ENCODE measurements at places on chromosomes 6 and 20.

- DNase-seq: no peak
Observed at GRCh38 chr6:117555882-117556498, 46.3 kb downstream of the GOPC start.

GRCh38 chr6:41682497-41683272 is 44.4 kb downstream of the MDFI start:
- DNase-seq: no peak

DNA sequence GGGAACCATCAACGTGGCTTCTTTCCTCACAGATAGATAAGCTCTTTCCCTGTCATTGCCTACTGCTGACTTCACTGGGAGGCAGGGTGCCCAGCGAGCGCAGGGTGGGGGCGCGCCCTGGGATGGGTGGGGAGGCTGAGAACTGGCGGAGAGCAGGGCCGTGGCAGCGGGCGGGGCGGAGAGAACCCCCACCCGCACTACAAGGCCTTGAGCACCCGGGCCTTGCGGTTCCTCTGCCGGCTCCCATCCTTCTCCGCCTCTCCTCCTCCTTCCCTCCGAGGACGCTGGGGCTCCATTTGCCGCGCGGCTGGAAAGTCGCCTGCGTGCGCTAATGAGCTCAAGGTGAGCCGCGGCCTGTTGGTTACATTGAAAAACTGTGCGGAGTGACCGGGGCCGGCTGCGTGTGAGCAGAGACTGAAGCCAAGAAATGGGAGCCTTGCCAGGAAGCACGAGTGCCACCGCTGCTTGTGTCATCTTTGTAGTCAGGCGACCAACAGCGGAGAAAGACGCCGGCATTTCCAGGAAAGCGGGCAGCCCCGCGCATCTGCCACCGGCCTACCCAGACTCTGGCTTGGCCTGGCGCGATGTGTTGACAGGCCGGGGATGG is 963.5 kb upstream of the SLC35B3 start:
- DNase-seq: no peak

DNA sequence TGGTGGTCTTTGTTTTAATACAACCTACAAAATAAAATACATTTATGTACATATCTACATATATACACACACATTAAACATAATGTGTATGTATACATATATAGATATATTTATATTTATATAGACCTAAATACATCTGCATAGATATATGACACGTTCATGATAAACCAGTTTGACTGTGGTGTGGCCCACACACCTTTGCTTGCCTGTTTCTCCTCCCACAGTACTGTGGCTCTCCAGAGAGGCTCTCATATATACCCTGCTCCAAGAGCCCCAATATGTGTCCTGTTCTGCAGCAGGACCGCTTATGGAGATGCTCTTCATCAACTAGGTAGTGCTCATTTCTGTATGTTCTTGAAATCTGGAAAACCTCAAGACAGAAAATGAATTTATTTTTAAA is 207.0 kb downstream of the KCNQ5 start:
- DNase-seq: no peak

GRCh38 chr6:162631546-162631945 is 96.0 kb downstream of the PRKN start:
- DNase-seq: no peak

GRCh38 chr20:50049442-50050026 is 63.4 kb downstream of the UBE2V1 start:
- DNase-seq: no peak

DNA sequence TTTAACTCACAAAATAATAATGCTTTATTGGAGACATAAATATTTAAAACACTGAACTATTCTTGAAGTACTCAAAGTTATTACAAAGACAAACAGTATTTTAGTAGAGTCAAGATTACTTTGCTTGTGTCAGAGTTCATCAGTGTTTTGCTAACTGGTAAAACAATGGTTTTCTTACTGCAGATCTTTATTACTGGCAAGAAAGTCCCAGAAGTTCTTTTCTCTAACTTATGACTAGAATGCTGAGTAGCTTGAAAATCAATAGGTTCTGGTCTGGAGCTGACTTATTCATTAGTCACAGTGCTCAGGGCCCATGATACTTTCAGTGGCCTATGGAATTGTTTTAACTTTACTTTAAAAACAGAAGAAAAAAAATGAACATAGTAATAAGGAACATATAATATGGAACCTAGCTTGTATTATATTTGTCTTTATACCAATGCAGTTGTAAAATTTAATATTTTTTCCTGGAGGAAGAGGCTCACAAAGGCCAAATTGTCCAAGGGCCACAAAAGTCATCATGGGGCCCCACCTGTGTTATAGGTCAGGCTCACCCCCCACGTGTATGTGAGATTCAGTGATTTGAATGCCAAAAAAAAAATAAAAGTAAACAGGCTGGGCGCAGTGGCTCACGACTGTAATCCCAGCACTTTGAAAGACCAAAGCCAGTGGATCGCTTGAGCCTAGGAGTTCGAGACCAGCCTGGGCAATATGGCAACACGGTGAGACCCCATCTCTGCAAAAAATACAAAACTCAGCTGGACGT is 53.3 kb downstream of the PLEKHG1 start:
- DNase-seq: no peak

- peak; percentile 15 for DNase-seq
Observed at GRCh38 chr6:9126878-9127560, 691.7 kb upstream of the SLC35B3 start.

DNA sequence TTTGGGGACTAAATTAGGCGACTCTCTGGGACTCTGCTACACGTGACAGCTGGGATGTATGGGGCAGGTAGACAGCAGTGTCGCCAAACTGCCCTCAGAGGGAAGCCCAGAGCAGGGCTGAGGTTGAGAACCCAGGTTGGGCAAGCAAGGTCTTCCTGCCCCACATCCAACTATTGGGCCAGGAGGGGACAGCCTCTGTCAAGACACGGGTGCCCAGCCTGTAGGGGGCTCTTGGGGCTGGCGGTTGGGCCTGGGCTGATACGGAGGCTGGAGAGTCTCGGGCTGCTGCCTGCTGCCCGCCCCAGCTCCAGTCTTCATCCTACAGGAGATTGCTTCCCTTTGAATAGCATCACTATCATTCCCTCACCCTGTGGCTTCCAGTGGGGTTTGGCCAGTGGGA is 33.3 kb downstream of the CPNE5 start:
- DNase-seq: no peak

DNA sequence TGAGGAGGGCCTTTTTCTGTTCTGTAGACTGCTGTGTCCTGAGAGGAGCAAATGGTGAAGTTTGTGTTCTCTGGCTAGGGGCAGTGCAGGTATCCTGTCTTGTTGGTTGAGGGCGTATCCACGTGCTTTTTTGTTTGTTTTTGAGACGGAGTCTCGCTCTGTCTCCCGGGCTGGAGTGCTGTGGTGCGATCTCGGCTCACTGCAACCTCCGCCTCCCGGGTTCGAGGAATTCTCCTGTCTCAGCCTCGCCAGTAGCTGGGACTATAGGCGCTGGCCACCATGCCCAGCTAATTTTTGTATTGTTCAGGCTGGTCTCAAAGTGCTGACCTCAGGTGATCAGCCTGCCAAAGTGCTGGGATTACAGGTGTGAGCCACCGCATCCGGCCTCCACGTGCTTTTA is 10.8 kb upstream of the PXDC1 start:
- no peak for DNase-seq
